ENCODE measurements at places on chromosomes 7 and 10.

DNA sequence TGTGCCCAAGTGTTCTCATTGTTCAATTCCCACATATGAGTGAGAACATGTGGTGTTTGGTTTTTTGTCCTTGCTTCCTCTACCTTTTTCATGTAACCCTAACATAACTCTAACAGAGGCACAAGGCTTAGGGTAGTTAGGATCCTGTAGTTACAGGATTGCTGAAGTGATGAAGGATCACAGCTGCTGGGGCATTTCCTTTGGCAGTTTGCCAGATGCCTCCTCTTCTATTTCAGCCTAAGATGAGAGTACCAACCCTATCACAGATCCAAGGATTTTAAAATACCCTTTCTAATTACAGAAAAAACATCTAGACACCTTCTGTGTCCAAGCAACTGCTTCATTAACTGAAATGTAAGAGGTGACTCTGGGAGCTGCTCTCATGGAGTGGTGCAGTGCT, 141.7 kb upstream of the COL1A2 start:
- DNase-seq = peak; percentile 17

DNA sequence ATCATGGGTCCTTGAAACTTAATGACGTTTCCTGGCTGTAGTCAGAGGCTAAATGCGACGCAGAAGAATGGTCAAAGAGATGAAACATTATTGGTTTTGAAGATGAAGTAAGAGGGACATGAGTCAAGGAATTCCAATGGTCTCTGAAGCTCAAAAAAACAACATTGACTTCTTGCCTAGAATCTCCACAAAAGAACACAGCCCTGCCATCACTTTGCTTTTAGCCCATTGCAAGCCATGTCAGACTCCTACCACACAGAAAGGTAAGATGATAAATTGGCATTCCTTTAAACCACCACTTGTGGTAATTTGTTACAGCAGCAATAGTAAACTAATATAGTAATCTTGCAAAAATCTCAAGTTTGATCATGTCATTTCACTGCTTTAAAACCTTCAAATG, 109.4 kb downstream of the TMEM26 start:
- DNase-seq = no peak

- DNase-seq = no peak
Observed at GRCh38 chr10:33215635-33216034, 118.8 kb downstream of the NRP1 start.

- DNase-seq = no peak
Observed at GRCh38 chr10:17240616-17241015, 12.6 kb downstream of the VIM start.

- DNase-seq = peak; percentile 61
Observed at GRCh38 chr7:42747044-42747443, 164.8 kb downstream of the C7orf25 start.

DNA sequence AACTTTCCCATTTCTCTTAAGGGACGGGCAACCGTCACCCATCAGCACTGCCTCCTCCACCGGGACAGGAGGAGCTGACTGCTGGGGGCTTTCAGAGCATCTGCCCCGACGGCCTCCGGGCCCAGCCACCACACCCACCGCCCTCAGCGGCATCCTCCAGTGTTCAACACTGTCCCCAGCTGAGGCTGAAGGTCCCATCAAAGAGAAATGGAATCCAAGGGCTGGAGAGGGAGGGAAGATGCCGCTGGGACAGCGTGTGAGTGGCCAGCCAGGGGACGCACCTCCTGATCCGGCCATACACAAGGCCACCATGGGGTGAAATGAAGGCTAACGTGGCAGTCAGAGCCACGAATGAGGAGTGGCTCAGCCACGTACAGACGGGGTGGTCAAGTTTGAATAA, 153.6 kb upstream of the PPP2R2D start:
- DNase-seq = no peak

DNA sequence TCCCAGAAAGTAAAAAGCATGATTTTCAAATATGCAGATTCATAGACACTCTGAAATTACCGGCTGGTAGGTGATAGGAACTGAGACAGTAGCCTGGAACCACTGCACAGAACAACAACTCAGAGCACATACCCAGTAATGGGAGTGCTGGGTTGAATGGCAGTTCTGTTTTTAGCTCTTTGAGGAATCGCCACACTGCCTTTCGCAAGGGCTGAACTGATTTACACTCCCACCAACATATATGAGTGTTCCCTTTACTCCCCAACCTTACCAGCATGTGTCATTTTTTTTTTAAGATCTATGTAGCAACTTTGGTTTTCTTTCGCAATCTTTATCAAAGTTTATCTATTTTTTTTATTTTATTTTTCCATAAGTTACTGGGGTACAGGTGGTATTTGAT, 358.8 kb downstream of the CALN1 start:
- DNase-seq = no peak

DNA sequence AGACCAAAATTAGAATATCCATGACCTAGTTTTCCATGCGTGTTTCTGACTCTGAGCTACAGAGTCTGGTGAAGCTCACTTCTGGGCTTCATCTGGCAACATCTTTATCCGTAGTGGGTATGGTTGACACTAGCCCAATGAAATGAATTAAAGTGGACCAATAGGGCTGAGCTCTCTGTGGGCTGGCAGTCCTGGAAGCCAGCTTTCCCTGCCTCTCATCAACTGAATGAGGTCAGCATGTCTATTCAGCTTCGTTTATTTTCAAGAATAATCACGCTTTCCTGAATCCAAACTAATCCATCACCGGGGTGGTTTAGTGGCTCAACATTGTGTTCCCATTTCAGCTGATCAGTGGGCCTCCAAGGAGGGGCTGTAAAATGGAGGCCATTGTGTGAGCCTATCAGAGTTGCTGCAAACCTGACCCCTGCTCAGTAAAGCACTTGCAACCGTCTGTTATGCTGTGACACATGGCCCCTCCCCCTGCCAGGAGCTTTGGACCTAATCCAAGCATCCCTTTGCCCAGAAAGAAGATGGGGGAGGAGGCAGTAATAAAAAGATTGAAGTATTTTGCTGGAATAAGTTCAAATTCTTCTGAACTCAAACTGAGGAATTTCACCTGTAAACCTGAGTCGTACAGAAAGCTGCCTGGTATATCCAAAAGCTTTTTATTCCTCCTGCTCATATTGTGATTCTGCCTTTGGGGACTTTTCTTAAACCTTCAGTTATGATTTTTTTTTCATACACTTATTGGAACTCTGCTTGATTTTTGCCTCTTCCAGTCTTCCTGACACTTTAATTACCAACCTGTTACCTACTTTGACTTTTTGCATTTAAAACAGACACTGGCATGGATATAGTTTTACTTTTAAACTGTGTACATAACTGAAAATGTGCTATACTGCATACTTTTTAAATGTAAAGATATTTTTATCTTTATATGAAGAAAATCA, 35.5 kb downstream of the CAV1 start:
- no peak for DNase-seq

- peak; percentile 41 for DNase-seq
Observed at GRCh38 chr10:21292763-21293517, 232.5 kb downstream of the SKIDA1 start.

DNA sequence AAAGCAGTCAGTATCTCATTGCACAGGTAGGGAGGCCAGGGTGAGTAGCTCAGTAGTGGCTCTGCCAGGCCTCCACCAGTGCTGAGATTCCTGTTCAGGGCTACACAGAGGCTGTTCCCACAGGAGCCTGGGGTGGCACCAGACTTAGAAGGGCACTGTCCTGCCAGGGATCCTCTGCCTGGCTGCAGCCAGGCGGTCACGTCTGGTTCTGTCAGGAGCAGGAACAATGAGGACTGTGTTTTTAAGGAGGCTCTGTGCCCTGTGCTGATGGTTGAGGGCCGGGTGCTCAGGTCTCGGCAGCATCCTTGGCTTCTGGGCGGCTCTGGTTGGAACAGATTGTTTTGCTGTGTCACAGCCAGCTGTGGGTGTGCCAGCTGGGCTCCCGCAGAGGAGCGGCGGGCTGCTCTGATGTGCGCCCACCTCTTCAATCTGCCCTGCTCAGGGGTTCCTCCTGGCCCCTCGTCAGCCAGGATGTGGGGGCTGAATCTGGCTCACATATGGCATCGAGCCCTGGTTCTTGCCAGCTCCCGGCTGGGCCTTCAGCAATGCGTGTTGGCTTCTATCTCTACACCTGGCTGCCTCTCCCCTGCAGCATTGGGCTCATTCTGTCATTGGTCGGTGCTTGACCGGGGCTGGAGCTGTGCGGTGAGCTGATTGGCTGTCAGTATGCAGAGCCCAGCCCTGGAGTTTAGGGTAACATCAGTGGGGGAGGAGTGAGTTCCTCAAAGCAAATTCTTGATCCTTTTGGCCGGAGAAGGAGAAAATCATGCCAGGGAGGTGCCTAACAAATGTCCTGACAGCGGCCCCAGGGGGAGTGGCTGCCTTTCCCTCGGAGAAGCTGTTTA, 41.2 kb downstream of the TACR2 start:
- DNase-seq = no peak

GRCh38 chr7:1384113-1384415, 75.2 kb downstream of the MICALL2 start:
- DNase-seq = no peak

GRCh38 chr10:103882285-103883007, 27.1 kb upstream of the SH3PXD2A start:
- DNase-seq = no peak

GRCh38 chr7:111513566-111513965, 48.7 kb downstream of the IMMP2L start:
- DNase-seq = no peak

DNA sequence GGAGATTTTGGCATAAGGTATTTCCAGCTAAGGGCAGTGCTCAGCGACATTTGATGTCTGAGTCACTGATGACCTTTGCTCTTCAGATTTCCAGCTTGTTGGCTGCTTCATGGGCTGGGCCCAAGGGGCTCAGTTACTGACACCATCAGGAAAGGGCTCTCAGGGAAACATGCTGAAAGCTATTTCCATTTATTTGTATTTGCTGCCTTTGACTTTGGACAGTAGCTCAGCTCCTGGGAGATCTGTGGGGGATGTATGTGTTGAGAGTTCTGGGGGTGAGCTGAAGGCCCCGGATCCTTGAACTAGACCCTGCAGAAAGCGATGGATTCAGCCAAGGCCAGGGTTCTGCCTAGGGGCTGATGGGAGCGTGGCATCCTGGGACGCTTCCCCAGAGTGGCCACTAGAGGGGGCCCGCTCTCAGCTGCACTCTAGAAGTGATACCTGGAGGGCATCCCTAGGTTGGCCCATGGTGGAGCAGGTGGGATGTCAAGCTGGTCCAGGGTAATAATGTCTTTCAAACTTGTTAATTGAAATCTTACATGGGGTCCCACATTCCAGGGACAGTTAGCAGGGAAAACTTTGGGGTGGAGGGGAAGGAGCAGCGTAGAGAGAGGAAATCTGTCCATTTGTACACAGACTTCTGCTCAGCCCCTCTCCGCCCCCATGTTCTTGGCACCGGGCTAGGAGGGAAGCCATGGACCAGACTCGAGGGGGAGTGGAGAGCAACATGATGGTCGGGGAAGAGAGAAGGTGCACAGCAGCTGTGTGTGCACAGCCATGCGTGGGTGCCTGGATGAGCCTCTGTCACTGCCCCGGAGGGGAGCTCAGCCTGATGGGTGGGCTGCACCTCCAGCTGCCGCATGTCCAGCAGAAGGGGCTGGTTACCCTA, 3.0 kb upstream of the BTBD16 start:
- peak; percentile 67 for DNase-seq

- no peak for DNase-seq
Observed at GRCh38 chr7:51077316-51077986, 239.2 kb downstream of the COBL start.

GRCh38 chr10:131860311-131860710, 40.5 kb upstream of the PPP2R2D start:
- no peak for DNase-seq

- DNase-seq = no peak
Observed at GRCh38 chr10:124799211-124799610, 2.4 kb upstream of the ABRAXAS2 start.

DNA sequence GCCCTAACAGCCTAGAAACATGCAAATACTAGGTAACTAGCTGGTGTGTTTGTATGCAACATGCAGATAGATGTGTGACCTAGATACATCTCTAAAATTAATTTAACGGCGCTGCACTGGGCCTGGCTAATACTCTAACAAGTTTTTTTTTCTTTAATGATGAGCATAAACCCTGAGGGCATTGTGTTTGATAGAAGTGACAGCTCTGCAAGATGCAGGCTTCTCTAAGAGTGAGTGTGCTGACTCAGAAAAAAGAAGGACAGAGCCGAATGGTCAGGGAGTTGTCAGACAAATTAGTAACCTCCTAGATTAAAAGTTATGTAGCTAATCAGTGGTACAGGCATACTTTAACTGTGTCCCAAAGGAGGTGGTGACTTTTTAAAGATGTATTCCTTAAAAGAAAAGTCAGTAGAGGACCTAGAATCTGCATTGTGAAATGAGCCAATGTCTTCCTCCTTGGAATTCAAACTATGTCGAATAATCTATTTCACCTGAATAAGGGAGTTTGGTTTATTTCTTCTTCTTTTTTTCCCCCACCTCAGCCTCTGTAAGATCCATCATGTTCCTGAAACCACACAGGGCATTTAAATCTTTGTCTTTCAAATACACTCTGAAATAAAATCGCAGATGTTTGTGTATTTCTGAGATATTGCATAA, 315.1 kb downstream of the GFRA1 start:
- no peak for DNase-seq

GRCh38 chr7:139613971-139614411, 90.5 kb downstream of the CLEC2L start:
- peak; percentile 85 for DNase-seq

DNA sequence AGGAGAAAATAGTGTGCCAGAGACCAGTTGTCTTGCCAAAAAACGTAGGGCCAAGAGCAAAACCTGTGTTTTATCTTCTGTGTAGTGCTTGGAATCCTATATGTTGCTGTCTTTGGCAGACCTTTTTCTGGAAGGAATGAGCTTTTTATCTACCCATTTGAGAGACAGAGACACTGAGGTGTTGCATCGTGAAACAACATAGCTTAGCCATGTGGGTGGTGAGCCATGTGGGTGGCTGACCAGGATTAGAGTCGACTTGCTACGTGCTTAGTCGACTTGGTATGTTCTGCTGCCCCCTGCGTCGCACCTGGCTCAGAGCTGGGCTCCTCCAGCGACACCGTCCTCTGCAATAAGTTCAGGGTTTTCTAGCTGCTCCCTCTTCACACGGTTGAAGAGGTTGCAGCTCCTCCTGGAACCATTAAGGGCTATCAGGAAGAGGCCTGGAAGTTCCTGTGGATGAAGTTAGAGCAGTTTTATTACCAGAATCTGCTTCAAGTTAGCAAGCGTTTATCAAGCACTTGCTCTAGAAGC, 175.8 kb downstream of the SH2D4B start:
- DNase-seq = no peak

DNA sequence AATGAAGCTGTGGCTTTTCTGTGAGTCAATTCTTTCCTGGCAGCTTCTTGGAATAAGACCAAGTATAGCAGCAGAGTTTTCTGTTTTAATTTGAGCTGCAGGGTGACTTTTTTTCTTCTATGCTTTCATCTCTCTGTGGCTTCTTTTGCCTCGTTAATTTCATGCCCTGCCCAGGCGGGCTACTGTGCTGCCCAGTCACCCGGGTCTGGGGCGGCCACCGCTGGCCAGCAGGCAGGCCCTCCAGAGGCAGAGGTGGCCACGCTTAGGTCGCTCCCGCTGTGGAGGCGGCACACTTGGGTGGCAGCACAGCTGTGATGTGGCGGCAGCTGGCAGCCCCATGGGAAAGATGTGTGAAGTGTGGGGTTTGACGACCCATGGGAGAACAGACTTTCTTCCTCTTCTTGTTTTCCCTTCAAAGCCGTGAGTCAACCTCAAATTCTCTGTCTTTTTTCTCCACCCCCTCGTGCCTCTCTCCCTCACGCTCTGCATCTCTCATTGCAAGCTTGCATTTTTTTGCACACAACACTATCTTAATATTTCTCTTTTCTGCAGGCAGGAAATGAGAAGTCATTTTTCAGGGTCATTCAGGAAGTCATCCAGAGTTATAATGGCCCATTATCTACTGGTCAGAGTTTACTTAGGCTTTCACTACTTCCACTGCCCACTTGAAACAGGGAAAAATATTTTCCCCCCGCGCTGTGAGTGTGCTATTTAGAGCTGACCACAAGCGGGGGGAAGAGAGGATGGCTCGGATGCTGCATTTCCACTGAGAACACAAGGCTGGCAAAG, 67.8 kb downstream of the EGFR start:
- peak; percentile 55 for DNase-seq

Measured in DMS53 (cell line).